Esophagus muscularis mucosa (tissue), 4 donors: ENCODE measurements at places on chromosomes 7 and 10. TPM values are rescaled to one million over a fixed set of nuclear protein-coding genes. Genes with fewer than 3 reads are reported as not detected.

Gene HMX3
- not detected for total RNA-seq

Gene ZPBP
- total RNA-seq: not detected

Gene PYROXD2
- 5.8 TPM for total RNA-seq

Gene TMEM176B
- 56.7 TPM for total RNA-seq

Gene STEAP1B
- 1.7 TPM for total RNA-seq

Gene FFAR4
- 0.34 TPM for total RNA-seq

Gene STEAP2
- total RNA-seq: 22.5 TPM

Gene BICC1
- 20.2 TPM for total RNA-seq

Gene UPK3BL1
- total RNA-seq: 21.2 TPM

Gene MSMB
- total RNA-seq: not detected

Gene ALOX5
- 17.6 TPM for total RNA-seq

Gene PALD1
- total RNA-seq: 14.6 TPM

Gene SSMEM1
- not detected for total RNA-seq

Gene CPXM2
- 91.2 TPM for total RNA-seq

Gene GPC2
- total RNA-seq: 0.83 TPM

Gene C10orf95
- total RNA-seq: not detected

Gene AIMP2
- 40.7 TPM for total RNA-seq

DNA sequence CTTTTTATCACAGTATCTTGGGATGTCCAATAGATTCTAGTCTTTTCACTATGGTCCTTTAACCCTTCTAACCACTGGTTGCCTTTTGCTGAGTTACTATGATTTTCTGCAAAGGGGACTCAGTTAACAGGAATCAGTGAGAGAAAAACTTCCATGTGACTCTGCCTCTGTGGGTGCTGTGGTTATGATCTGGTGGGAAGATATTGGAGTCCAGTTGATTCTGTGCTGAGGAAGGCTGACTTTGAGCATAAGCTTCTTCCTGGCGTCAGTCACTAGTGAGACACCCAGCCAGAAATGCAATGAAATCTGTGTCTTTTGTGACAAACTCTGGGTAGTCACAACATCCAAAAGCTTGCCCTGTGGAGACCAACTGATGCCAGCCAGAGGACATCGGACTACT is 648.0 kb downstream of the SUGCT start:
- no peak for DNase-seq

DNA sequence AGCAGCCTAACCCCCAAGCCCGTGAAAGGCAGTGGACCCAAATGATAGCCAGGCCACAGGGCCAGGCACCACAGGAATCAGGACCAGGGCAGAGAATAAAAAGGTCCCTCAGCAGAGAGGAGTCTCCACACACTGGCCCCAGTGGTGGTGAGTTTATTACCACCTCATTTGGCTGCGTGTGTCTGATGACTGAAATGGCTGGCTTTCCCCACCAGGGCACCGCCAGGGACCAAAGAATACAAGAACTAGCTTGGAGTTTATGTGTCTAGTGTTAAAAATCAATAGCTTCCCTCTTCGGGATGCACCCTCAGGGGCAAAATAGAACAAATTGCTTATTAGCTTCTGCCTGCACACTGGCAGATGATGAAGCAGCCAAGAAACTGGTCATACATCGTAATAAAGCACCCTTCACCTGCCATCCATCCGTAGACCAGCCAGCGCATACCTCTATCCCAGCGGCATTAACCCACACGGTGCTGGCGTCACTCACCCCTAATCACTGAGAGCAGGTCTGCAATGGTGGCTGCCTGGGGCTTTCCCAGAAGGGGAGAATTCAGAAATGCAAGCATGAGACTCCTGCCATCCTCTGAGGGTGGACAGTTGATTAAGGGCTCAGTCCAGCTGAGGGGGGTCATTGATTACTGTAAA is 223.7 kb upstream of the ZMIZ1 start:
- no peak for DNase-seq

GRCh38 chr10:83990126-83990525 is 149.2 kb upstream of the GHITM start:
- DNase-seq: no peak

DNA sequence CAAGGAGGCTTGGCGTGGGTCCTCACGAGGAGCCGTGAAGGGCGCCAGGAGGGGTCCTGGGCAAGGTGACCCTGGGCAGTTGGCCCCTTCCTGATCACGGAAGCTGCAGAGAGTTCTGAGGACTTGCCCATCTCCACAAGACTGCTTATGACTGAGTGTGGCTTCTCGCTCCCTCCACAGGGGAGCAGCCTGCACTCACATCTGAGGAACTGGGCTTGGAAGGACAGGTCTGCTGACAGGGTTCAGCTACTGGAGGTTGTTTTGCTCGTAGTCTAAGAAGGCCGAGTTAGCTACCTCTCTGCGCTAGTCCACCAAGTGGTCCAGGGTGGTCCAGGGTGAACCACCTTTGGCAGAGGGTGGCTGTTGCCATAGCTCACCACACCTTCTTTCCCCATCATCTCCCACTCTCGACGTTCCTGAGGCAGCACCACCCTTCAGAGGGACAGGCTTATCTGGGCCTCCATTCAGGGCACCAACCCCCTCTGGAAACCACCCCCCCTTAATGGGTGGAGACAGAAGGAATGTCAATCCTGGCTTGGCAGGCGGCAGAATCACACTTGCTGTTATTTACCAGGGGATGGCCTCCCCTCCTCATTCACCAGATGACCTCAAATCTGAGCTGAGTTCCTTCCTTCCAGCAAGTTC is 38.2 kb downstream of the FAM53B start:
- no peak for DNase-seq

GRCh38 chr10:101063050-101063525 is 1.3 kb downstream of the KAZALD1 start:
- no peak for DNase-seq

GRCh38 chr7:73515178-73515577 is 6.9 kb downstream of the BAZ1B start:
- no peak for DNase-seq

GRCh38 chr10:75620356-75620755 is 188.9 kb downstream of the LRMDA start:
- no peak for DNase-seq

GRCh38 chr7:77954773-77955555 is 156.4 kb downstream of the PHTF2 start:
- no peak for DNase-seq

DNA sequence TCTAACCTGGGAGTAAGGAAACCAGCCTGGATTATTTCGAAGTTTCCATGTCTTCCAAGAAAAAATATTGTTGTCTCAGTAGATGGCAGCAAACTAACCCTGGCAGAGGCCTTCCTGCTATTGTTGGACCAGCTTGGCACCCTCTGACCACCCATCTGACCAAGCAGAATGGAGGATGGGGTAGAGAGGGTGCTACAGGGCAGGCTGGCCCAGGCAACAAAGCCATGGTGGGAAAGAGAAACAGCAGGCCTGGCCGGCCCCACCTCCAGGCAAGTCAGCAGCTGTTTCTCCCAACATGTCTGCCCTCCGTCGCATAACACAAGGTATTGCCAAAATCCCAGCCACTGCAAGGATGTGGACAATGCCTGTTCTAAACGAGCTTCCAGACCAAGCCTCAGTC is 95.0 kb downstream of the FAM53B start:
- DNase-seq: no peak

DNA sequence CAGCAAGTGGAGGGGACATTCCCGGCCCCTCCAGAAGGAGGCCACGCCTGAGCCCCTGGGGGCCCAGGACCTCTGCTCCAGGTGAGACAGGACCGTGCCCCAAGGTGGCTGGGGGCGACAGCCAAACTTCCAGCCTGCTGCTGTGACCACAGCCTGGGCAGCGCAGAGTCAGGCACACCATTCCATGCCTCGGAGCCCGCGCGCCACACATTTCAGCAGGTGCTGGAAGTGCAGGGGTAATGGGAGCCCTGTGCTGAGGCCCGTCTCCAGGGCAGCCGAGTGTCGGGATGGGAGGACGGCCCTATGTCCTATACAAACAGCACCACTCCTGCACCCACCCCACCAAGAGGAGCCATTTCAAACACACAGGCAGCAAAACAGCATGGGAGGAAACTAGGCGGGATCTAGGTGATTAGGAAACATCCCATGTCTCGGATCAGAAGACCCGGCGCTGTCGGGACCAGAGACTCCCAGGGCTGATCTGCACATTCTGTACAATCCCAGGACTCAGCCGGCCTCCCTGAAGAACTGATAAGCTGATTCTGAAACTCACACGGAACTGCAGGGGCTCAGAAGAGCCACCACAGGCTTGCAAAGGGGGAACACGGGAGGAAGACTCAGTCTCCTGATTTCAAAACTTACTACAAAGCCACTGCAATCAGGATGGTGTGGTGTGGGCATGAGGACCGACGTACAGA is 272.3 kb downstream of the ELFN1 start:
- no peak for DNase-seq

- DNase-seq: no peak
These were observed 187.2 kb downstream of the PPP1R3A start for GRCh38 chr7:113731571-113731970.

- no peak for DNase-seq
These were observed 109.8 kb upstream of the FAM133B start for GRCh38 chr7:92699966-92700514.

DNA sequence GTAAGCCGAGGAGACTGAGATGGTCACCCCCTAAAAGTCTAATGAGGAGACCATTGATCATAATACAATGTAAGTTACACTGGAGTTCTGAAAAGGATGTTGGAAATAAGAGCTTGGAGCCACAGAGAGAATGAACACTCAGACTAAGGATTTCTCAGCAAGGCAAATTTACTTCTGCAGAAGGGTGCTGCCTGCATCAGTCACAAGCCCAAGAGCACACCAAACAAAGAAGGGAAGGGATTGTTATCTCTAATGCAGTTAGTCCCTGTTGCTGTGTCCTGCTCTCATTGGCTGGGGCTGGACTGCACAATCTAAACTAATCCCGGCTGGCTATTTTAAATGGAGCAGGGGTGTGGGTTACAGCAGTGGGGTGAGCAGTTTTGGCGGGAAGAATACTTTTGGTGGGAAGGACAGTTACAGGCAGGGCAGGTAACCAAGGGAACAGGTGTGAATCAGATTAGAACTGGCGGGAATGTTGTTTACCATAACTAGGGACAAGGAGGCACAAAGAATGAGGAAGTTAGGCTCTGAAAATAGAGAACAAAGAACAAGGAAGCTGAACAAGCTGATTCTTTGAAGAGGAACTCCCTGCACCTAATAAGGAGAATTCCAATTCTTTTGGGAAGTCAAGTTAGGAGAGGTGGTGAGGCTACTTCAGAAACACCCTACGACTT is 30.3 kb upstream of the TRIM24 start:
- no peak for DNase-seq

- no peak for DNase-seq
These were observed 40.4 kb upstream of the TMEM229A start for GRCh38 chr7:124073310-124073645.

GRCh38 chr10:15485684-15486316 is 114.7 kb upstream of the FAM171A1 start:
- no peak for DNase-seq

DNA sequence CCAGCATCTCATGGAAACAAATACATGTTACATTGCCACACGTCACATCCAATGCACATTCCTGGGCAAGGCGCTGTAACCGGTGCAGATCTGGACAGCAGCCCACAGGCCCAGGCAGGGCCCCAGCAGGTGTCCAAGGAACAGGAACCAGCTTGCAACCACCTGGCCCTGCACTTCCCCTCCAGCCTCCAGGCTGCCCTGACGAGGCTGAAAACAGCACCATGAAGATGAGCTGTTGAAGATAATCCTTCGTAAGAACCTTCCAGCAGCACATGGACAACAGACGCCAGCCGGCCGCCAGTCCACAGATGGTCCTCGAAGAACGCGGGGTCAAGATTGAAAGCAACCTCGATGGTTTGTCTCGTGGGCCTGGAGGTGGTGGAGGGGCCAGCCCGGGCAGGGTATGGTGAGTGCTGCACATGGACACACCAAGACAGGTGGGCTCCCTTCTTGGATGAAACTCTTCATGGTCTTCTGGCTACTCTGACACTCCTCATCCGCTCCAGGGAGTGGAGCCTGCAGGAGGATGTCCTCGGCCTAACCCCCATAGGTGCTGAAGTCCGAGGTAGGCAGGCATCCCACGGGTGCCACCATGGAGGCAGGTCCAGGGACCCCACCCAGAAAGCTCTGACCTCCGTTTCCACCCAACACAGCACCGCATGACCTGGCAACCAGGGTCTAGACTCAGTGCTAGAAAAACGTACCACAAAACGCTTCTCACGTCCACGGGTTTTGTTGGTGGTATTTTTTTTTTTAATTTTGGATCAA is 22.9 kb downstream of the PDGFA start:
- no peak for DNase-seq

- DNase-seq: peak; percentile 29
These were observed 98.4 kb downstream of the VIPR2 start for GRCh38 chr7:159046300-159046699.

DNA sequence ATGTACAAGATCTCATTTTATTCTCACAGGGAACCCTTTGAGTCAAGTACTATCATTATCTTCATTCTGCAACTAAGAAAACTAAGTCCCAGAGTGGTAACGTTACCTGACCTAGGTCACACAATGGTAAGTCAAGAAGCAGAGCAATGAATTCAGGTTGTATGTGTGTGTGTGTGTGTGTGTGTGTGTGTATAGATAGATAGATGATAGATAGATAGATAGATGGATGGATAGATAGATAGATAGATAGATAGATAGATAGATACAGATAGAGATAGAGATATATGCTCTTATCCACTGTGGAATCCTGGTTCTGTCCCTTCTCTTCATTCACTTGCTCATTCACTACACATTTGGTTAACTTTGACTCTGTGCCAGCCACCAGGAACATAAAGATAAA is 29.8 kb downstream of the ASAH2 start:
- no peak for DNase-seq

GRCh38 chr7:4208586-4208985 is 473.5 kb upstream of the FOXK1 start:
- no peak for DNase-seq

GRCh38 chr7:29565224-29565630 is 1.6 kb downstream of the PRR15 start:
- no peak for DNase-seq

DNA sequence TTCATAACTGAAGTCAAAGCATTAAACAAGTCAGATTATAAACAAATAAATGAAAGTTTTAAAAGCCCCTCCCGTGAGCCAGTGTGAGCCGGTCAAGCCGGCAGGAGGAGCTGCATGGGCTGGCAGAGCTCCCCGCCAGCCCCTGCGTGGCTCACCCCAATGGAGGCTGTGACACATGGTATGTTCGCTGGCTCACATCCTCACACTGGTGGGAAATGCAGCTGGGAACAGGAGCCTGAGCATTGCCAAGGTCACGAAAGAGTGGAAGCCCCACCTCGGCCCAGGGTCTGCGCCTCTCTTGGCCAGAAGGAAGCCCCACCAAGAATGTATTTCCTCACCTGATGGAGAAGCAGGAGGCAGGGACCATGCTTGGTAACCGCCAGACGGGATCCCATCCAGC is 261.7 kb upstream of the TCERG1L start:
- DNase-seq: no peak
